ENCODE measurements at places on chromosomes 16 and 17.
A peak's percentile ranks its signal among the peaks of the same experiment; 100 is the strongest.

DNA sequence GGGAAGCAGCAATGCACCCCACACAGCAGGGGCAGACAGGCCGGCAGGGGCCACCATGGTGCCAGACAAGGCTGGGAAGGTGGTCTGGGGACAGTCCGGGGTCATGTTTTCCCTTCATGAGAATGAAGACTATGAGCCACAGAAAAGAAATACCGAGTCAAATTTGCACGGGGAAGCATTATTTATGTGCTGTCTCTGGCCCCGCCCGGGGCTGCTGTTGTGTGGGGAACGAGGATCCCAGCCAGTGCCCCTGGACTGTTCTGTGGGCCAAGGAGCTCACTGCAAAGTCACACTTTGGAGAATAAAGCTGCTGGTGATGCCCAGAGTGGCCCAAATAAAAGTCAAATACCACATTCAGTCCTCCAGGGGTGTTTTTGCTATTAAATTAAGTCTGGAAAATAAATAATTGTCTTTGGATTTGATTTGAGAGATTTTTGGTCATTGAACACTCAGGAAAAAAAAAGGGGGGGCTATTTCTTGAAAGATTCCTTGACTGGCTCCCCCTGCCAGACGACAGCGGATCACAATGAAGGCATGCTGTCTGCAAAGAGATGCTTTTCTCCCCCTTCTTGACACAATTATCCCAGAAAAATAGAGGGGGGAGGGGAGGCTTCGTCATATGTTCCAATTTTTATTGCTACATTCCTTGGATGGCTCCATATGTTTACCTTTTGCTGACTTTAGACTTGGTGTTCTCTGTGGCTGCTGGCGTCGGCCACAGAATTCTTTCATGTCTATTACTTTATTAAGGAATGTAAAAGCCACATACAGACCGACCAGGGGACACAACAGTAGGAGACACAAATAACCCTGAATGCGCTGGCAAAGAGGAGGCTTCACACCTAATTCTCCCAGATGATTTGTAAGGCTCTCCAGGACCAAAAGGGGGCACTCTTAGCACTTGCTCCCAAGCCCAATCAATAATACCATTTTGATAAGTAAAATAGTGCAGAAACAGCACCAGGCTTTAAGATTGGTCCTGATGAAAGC is 27.1 kb upstream of the ANKFN1 start:
- peak; percentile 44 for DNase-seq

GRCh38 chr17:38961413-38961812 is 5.8 kb downstream of the FBXO47 start:
- no peak for DNase-seq

DNA sequence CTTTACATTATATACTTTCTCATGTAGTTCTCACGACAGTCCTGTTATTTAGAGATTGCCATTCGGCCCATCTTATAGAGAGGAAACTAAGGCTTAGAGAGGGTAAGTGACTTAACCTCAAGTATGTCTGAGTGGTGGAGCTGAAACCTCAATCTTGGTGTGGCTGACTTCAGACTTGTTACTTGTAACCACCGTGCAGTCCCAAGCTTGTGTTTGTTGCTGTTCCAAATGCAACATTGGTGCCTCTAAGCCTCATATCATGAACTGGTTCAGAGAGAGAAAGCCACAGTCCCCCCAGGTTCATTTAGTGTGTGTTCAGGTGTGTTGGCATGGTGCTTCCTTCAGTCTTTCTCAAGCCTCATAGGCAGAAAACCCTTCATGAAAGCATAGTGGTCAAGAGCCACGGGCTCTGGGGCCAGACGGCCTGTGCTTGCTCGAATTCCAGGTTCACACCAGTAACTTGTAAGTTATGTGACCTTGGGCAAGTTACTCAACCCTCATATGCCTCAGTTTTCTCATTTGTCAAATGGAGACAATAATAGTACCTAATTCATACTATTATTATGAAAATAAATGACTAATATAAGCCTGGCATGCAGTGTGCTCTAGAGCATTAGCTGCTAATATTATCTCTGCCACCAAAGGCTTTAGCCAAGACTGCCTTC is 39.9 kb downstream of the CDH1 start:
- peak; percentile 86 for DNase-seq

GRCh38 chr17:44794851-44795413 is 35.2 kb downstream of the GJC1 start:
- peak; percentile 70 for DNase-seq

GRCh38 chr16:53099318-53100130 is 44.7 kb downstream of the CHD9 start:
- DNase-seq = peak; percentile 97

DNA sequence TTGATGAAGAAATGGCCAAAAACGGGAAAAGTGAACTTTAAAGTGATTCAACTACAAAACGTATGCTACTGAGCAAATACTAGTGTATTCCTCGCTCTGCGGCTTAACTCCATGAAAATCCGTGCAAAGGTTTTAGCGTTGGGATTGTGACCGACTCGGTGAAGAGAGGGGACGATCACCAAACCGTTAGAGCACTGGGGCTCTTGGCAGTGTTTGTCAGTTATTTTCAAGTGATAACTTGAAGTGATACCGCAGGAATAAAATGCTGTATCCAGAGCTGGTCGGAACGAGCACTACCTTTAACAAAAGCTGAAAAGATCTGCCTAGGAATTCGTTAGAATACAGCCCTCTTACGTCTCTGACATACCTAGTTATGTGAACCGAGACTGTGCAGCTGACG is 773 bp upstream of the PPM1D start:
- DNase-seq = no peak

DNA sequence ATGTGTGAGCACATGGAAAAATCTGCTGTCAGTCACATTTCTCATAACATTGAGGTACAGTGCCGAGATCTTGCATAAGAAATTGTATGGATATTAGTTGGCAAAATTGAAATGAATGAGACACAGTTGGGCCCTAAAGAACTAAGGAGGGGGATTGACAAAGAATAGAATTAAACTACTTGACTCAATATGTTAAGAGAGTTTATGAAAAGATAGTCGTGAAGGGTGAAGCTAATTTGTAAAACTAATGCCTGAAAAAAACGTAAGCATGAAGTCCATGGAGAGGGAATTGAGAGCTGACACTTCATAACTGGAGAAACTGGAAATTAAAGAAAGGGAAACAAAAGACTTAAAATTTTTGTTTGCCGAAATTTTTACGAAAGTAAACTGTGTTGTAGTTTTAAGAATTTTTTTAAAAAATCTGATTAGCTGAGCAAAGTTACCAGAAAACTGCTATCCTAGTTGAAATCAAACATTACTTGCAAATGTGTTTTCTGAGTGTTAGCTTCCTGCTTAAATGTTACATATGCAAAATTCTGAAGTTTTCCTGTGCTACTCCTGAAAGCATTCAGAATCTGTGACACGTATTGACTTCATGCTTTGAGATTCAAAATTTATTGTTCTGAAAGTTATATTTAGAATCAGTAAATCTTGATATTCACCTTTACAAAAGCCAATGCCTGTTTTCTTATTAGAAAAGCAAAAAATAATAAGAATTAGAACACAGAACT is 239.9 kb downstream of the PHKB start:
- DNase-seq = no peak

DNA sequence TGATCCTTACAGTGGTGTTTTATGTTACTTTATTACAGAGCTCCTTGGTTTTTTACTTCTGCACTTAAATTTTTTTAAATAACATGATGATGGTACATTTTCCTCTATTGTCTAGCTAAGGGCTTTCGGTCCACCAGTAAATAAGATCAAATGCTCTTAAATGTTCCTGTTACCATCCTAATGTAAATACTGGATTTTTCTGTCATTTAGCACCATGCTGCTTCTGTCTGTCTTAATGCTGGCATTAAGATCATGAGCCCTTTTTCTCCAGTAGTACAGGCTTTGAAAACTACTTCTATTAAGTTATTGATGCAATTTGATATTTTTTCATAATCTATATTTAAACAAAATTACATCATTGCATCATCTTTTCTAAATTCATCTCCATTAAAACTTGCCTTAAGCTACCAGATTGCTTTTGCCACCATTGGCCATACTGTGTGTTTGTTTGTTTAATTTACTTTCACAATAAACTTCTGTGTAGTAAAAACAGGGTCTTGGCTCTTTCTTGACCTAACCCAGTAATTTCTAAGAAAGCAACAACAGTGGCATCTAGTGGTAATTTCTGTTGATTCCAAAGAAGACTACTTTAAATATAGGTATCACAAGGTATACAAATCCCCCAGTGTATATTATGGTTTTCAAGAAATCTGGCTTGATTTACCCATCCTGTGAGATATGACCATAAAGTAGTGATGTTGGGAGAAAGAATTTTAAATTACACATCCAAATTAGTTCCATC is 9.0 kb upstream of the PHAF1 start:
- DNase-seq = peak; percentile 57

DNA sequence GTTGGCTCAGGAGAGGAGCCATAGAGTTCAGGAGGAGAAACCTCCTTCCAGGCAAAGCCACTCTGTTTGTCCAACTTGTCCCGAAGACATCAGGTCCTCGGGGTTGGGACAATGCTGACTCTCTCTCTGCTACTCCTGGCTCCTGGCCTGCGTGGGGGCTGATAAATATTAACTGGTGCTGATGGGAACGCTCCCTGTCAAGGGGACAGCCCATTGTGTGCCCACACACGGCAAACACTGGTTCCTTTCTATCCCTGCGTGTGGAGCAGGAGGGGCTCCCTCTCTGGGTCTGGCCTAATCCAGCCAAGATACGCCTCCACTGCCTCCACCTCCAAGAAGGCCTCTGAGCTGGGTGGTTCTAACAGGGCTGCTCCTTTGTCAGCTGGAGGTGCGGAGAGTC is 4.4 kb downstream of the KIF19 start:
- DNase-seq = no peak

DNA sequence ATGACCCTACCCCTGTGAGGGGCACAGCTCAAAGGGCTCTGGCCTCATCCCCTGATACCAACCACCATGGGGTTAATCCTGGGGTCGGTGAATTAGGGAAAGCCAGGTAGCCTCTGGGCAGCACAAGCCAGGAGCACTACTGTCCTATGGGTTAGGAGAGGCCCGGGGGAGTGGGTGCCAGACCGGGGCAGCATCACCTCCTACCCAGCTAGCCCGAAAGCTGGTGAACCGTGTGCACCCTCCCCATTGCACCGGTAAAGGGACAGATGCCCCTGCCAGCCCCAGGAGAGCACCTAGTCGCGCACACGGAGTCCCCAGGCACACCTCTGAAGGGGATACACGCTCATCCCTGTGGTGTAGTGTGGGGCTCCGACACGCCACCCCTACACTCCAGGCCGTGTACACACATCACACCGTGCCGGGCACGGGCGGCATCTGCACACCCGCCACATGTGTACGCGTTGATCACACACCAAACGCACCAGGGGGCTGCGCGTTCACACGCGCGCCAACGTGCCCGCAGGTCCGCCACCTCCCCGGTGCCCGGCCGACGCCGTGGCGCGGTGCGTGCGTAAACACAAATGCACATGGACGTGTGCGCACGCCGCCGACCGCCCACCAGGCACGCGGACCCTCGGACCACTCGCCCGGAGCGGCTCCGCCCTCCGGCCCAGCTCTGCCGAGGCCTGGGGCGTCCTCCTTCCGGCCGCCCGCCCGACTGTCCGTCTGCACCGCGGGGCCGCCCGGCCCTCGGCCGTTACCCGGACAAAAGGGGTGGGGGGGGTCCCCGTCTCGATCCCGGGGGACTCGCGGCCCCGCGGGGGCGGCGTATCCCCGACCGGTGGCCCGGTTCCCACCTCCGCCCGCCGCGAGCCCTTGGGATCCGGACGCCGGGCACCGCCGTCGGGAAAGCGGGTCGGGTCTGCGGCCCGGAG is 785 bp downstream of the UBALD1 start:
- peak; percentile 35 for DNase-seq

DNA sequence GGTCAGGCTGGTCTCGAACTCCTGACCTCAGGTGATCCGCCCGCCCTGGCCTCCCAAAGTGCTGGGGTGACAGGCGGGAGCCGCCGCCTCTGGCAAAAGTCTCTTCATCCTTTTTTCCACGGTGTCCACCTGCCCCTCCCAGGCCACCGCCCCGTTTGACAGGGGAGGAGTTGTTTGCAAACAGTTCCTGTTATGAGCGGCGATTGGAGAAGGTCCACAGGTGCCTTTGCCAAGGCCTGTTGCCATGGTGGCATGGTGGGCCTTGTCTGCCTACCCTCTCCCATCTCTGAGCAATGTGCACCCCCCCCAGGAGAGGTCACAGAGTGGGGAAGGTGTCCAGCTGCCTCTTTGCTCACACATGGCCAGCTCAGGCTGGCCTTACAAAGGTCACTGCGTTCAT is 16.0 kb upstream of the RAP1GAP2 start:
- no peak for DNase-seq

- peak; percentile 68 for DNase-seq
These were observed 171.5 kb downstream of the AXIN2 start for GRCh38 chr17:65389949-65390348.

DNA sequence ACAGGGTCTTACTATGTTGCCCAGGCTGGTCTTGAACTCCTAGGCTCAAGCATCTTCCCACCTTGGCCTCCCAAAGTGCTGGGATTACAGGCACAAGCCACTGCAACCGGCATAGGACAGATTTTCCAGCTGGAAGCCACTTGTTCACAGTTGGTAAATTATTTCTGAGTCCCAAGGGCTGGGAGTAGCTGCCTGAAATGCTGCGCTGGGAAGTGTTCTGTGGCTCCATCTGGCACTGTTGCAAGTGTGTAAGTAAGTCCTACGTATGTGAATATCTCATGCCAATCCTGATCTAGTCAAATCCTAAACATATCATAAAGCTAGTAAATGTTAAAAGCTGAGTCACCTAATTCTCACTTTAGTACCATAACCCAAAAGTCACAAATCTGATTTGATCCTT is 48.1 kb downstream of the YWHAE start:
- DNase-seq = no peak

GRCh38 chr16:79041206-79041605 is 559.3 kb downstream of the MAF start:
- DNase-seq = no peak

DNA sequence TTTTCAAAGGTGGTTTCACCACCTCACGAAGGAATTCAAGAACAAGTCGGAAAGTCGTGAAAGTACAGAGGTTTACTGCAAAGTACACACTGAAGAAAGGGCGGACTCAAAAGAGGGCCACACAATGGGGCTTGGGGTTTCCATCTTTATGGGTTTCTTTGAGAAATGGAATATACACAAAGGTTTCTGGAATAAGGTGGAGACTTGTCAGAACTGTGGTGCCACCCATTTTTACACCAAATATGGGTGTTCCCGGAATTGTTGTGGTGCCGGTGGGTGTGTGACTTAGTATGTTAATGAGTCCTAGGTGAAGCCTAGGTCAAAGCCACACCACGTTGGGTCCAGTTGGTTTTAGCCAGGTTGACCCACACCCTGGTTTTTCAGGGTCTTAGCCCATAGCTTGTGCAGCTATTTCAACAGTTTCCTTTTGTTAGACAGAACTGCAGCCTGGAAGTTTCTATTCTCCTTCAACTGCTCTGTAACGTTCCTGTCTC is 567 bp upstream of the GCSH start:
- no peak for DNase-seq

GRCh38 chr17:48225725-48226567 is 118.4 kb downstream of the SNX11 start:
- no peak for DNase-seq
